B cell (primary cell): ENCODE measurements at places on chromosomes 3 and 15.

GRCh38 chr15:93321881-93322282 is 232.9 kb upstream of the RGMA start:
- DNase-seq, result no peak

DNA sequence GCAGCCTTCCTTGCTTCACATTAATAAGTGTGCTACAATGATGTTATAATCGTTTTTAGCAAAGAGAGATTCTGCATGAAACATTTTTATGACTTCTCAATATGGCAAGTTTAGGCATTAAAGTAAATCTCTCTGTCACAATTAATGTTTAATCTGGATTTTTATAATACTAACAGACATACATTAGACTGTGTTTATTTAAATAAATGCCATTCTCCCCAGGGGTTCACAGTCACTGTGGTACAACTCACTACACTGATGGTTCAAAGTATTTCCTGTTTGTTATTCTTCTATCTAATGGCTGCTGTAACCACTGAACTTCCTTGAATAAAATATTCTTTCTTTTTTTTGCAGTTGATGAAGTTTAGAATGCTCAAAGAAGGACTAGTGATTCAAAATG is 59.0 kb downstream of the SLC12A1 start:
- no peak for DNase-seq

DNA sequence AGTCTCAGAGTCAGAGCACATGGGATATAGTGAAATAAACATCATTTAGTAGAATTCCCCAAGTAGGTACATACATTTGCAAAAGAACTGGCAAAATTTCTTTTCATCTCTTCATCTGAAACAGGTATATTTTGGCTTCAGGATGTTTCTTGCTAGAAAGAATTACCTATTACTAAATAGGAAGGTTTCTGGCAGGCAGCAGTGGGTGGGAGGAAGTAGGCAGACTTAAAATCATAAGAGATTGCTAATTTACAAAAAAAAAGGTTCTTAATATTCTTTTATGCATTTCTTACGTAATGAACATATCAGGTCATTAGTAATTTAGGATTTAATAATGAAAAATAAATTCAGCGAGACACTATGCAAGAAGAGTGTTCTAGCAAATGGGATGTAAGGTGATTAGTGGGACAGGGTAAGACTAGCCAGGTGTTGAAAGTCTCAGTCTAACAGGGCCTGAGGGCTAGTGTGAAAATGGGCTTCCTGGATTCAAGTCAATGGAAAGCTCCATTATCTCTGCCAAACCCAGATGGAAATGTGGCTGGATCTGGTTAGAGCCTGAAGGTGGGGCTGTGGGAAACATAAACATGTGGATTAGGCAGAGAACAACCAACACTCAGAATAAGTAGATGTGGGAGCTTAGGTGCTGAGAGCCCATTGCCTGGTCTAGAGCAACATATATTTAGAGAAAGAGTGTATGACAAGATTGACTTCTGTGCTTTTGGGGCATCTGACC is 127.4 kb upstream of the FEZF2 start:
- DNase-seq, result no peak

DNA sequence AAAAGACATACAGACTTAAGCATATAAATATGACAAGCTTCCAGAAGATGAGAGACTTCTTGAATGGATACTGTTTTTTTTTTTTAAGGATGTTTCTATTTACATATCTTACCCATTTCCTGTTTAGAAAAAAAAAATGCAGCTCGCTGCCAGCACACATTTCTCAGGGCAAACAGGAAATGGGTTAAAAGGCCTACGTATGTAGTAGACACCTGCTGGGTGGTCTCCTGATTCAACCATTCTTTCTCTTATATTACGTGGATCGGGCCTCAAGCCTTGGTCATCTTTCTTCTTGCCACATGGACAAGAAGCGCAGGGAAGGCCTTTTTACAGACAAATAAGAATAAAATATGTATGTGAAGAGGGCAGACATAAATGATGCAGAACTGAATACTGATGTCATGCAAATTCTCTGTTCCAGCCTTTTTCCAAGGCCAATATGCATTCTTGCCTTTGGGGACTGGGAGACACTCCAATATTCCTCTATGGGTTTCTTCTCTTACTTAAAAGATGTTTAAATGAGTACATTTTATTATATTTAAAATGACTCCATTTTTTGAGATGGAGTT is 35.0 kb upstream of the TJP1 start:
- DNase-seq, result no peak

GRCh38 chr3:113912552-113913236 is 35.1 kb upstream of the ZDHHC23 start:
- DNase-seq, result peak; percentile 68

GRCh38 chr15:37056177-37057121 is 43.9 kb downstream of the MEIS2 start:
- DNase-seq, result no peak

DNA sequence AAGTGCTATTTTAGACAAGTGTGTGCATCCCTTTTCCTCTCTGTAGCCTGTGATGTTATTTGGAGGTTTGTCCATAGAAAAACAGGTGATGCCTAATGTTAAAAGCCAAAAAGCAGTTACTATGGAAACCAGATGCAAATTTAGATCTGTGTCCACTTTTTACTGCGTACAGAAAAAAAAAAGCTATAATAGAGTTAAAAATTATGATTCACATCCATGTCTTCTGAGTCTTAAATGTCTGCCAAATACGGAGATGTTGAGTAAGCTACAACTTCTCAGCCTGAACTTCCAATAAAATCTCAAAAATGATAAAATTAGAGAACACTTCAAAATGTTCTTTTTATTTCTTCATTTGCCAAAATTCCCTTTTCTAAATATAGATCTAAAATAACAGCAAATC is 74.2 kb upstream of the GAP43 start:
- DNase-seq, result no peak

GRCh38 chr3:57758686-57759085 is 2.6 kb downstream of the SLMAP start:
- DNase-seq, result no peak

- DNase-seq, result no peak
These were observed 16.3 kb downstream of the PPP2R3A start for GRCh38 chr3:135981701-135982403.

DNA sequence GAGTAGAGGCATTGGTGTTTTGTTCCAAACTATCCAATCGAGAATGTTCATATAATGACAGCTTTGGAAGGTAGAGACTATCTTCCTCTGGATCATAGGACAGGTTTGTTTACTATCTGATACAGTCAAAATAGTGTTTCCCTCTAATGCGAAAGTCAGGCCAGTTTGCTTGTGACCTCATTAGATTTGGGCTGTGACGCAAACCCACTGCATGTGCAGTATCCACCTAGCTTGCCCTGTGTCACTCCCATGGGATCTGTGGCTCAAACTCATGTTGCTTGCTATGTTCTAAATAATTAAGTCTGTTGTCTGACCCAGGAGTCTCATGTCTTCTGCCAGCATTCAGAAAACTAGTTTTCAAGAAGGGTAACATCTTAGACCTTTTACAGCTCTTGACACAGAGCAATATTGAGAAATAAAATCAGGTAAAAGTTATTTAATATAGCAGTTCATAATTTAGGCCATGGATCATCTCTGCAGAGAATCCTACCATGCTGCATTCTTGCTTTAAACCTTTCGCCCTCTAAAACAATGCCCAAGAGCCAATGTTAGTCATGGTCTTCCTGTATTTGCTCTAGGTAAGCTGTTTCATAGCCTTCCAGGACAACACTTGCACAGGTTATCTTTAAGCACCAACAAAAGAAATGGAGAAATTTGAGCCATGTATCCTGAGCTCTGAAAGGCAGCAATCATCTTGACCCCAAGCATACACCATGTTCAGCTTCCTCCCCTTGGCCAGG is 26.4 kb downstream of the NIT2 start:
- no peak for DNase-seq

DNA sequence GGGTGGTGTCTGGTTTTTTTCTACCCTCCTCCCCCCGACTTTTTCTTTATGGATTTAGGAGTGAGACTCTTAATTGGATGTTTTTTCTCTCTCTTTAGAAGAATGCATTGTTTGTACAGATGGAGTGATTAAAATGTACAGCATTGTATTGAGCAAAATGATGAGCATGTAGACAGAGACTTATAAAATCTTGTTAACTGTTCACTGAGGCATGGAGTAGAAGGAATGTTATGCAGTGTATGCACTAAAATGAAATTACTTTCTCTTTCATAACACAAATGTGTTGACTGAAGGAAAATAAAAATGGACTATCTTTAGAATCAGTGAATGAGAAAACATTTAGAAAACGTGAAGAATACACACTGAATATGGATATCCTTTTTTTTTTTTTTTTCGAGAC is 39.8 kb downstream of the ZFAND6 start:
- DNase-seq, result no peak

- no peak for DNase-seq
These were observed 161.0 kb downstream of the TCF12 start for GRCh38 chr15:57079446-57079845.

DNA sequence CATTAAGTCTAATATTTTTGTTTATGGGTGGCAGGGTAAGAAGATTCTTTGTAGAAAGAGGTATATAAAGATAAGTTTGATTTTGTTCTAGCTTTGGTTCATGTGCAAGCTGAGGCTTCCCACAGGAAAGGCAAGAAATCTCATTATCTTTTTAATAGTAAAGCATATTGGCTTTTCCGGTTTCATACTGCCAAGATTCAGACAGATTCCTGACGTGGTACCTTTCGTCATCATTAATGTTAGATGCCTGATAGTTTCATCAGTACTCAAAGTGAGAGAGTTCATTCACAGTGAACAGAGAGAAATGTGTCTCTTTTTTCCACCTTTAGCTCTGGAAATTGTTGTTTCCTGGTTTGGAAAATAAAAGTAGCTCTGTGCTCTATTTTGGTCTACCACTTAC is 16.5 kb downstream of the TPM1 start:
- no peak for DNase-seq

DNA sequence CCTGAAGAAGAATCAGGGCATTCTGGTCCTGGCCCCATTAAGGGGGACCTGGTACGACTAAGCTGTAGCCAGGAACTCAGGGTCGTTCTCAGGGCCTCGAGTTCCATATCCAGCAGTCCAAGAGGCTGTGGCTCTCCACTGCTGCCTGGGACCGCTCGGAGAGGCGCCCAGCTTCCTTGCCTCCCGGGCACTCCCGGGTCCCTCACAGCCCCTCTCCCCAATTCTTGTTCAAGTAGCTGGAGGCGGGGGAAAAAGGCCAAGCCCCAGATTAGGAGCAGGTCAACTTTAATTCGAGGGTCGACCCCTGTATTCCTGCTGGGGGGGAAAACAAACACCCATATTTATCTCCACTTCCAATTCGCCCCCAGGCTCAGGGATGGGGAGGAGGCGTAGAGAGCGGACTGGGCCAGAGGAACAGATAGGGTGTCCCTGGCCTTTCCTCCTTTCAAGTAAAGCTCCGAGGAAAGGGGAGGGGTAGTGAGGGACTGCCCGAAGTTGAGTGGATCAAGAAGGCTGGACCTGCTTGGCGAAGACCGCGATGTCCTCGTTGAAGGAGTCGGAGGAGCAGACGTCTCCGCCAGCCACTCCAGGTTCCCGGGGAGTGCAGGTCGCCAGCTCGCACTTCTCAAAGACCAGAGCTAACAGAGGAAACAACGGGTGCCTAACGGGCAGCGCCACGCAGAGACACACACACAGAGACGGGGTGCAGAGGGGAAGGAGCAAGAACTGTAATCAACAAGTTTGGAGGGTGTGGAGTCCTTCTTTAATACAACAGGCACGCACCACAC is 4.4 kb downstream of the MEIS2 start:
- no peak for DNase-seq

- DNase-seq, result no peak
These were observed 36.8 kb upstream of the PEX5L start for GRCh38 chr3:180073561-180073960.

DNA sequence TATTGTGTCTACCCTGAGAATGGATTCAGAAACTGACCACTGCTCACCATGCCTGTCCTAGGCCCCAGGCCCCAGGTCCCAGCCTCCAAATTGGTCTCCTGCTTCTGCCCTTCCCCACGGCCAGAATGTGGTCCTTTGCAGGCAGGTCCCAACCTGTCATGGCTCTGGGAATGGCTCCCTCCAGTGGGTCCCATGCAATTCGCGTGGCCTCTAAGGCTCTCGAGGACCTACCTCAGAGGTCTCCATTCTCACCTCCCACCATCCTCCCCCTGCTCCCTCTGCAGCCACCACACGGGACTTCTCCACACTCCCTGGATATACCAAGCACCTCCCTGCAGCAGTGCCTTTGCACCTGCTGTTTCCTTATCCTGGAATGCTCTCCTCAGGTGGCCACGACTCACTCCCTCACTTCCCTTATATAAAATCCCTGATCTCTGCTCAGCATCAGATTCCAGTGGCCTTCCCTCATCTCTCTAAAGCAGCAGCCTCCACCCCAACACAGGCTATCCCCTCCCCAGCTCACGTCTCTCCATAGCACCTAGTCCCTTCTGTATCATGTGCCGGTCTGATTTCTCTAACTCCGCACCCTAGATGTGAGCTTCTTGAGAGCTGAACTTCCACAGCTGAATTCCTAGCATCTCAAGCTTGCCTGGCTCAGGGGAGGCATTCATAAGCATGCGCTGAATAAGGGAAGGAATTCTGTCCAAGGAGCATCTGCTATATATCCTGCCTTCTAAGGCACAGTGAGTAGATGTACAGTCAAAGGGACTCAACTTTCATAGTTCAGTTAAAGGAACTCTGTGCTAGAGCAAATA is 56.9 kb downstream of the ARRDC4 start:
- no peak for DNase-seq

- DNase-seq, result no peak
These were observed 602.1 kb downstream of the MAGI1 start for GRCh38 chr3:65436580-65436979.

- DNase-seq, result no peak
These were observed 18.0 kb upstream of the PPM1L start for GRCh38 chr3:160738048-160738447.

DNA sequence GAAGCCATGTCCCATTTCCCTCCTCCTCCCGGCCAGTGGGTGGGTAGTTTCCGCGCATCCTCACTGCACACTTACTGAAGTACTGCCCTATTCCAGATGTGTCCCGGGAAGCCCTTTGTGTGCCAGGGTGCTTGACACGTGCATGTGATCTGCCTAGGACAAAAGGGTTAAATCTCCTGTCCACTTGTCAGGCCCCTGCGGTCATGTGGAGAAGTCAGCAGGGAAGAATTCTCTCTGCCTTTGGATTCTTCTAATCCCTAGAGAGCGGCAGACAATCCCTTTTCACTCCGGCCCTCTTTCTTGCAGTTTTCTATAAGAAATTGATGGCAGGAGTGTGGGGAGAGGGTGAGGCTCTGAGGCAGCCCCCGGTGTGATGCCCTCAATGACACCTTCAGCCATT is 19.8 kb downstream of the ST8SIA2 start:
- no peak for DNase-seq

DNA sequence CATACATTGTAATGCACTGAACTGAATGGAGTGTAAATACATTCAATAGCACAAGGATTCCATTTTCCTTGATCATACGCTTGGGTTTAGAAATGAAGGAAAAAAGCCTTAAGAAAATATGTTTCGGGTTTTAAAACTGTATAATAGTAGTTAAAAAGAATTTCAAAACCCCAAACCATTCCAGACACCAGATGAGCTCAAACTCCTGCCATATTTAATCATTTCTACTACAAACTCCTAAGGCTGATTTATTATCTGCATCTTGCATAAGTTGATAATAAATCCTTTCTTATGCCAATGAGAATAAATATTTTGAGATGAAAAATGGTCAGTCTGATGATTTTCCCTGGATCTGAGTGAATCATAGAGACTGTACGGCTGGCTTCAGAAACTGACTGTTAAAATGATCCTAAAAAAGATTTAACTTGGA is 51.0 kb downstream of the NR1D2 start:
- DNase-seq, result no peak
